Smooth muscle cell of bladder (primary cell): ENCODE measurements at places on chromosomes 12 and 14. TPM values are rescaled to one million over a fixed set of nuclear protein-coding genes. Genes with fewer than 3 reads are reported as not detected.

Gene PFKM
- total RNA-seq, result 72.8 and 89.0 TPM in 2 replicates

Gene ASIC1
- 2.1 and 4.6 TPM in 2 replicates for total RNA-seq

Gene AGAP2
- total RNA-seq, result 0.14 and 0.28 TPM in 2 replicates

Gene NRXN3
- total RNA-seq, result under 0.01 and 0.14 TPM in 2 replicates

Gene TAS2R30
- 2.9 and 3.3 TPM in 2 replicates for total RNA-seq

Gene OR6C2
- not detected in 2 replicates for total RNA-seq

Gene MUCL1
- not detected in 2 replicates for total RNA-seq

Gene MYL6B
- total RNA-seq, result 94.5 and 122 TPM in 2 replicates

Gene KLRC4
- total RNA-seq, result not detected in 2 replicates

Gene METAP2
- total RNA-seq, result 73.4 and 82.7 TPM in 2 replicates

Gene RAB2B
- 15.1 and 19.7 TPM in 2 replicates for total RNA-seq

Gene STAC3
- 0.14 and 0.37 TPM in 2 replicates for total RNA-seq

Gene IFT81
- 28.3 and 34.3 TPM in 2 replicates for total RNA-seq

Gene RBMS2
- 10.2 and 10.5 TPM in 2 replicates for total RNA-seq

Gene EPYC
- total RNA-seq, result 0.09 TPM in 1 of 2 replicates, not detected in the other

Gene DTX1
- 0.18 TPM in 1 of 2 replicates, not detected in the other for total RNA-seq

Gene CRACR2A
- 5.1 and 9.0 TPM in 2 replicates for total RNA-seq
